Stimulated activated CD8-positive, alpha-beta memory T cell treated with anti-CD3 and anti-CD28 coated beads, Interleukin-2, amount 100 ng/mL, for 1 hour (primary cell): ENCODE measurements at places on chromosomes 3 and 15.

- no peak for DNase-seq
Measured at GRCh38 chr3:71416876-71417275, 166.7 kb downstream of the FOXP1 start.

DNA sequence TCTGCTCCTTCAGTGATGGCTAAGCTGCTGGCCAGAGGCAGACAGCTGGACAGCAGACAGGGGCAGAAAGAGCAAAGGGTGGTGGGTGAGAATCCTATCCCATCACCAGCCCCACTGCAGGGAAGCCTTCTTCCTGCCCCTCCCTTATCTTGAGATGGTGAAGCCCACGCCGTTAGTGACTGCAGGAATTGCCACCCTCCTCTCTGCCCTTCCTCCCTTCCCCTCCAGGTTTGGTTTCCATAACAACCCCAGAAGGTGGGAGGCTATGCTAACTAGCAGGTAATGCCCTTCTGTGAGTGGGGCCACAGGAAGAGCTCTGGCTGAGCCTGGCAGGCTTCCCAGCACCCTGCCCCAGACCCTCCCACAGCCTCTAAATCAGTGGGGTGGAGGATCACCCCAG lies 32.8 kb downstream of the SCN5A start:
- no peak for DNase-seq

- no peak for DNase-seq
Measured at GRCh38 chr15:33136353-33136752, 58.2 kb downstream of the FMN1 start.

DNA sequence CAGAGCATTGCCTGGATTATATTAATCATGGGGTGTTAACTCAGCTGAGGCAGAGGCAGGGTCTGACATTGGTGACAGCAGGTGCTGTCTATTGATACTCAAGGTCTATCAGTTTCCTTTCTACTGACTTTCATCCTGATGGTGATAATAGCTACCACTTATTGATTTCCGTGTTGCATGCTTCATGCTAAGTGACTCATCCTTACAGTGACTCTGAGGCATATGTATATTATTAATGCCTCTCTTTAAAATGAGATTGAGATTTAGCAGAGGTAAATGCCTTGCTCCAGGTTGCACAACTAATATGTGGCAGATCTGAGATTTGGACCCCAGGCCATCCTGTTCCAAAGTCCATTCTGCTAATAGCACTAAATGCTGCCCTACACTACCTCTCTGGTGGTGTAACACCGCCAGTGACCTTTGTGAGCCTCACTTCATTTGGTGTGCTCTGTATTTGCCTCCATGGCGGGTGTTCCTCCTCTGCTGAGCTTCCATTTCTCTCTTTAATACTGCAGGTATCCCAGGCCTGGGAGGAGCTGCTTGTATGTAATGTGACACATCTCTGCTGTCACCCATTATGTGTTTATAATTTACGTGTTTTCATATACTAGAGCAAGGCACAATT lies 50.4 kb downstream of the GPR171 start:
- no peak for DNase-seq

DNA sequence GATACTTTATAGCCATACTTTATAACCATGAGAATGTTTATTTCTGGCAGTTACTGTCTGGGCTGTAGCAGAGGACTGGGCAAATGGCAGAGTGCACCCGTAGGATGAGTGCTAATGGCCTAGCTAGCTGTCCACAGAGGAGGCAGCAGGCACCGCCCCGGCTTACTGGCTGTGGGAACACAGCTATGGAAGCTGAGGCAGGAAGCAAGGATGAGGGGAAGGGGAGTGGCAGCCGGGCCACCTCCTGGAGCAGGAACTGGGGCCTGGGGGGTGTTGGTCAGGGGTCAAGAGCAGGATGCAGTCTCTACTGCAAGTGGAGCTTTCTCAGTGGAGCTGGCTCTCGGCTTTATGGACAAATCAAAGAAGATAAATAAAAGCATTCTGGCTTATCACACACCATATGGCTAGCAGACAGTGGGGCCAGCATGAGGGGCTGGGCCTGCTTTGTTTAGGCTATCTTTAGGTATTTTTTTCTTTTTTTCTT lies 316.8 kb upstream of the CTDSPL start:
- no peak for DNase-seq

GRCh38 chr15:81303244-81304225 lies 20.4 kb downstream of the STARD5 start:
- DNase-seq = no peak
